NCI-H69 (cell line): ENCODE measurements at places on chromosomes 7 and 10.
A peak's percentile ranks its signal among the peaks of the same experiment; 100 is the strongest.

DNA sequence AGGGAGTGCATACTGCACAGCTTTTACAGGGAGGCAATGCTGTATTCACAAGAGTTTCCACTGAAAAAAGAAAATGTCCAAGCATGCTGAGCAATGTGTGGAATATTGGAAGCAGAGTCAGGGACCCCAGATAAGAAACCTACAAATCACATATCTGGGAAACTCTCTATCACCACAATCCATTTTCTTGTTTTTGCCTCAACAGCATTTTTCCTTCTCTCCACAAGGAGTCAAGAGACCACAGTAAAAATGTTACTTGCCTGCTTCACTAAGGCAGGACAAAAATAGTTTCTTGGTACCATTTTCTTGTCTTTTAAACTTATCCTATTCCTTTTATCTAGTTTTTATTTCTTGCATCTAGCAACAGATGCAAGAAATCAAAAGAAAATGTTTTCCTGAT, 19.5 kb upstream of the PDE1C start:
- no peak for DNase-seq

- peak; percentile 88 for DNase-seq
Measured at GRCh38 chr7:114432061-114432460, 17.4 kb downstream of the FOXP2 start.

- peak; percentile 73 for DNase-seq
Measured at GRCh38 chr10:74968667-74969061, 142.3 kb downstream of the KAT6B start.

- peak; percentile 99 for DNase-seq
Measured at GRCh38 chr7:14389181-14389591, 399.7 kb upstream of the ETV1 start.

GRCh38 chr10:63258920-63259678, 126.0 kb downstream of the NRBF2 start:
- no peak for DNase-seq

GRCh38 chr10:87895430-87895829, 32.0 kb downstream of the PTEN start:
- no peak for DNase-seq

- DNase-seq: no peak
Measured at GRCh38 chr10:132392811-132393694, 3.9 kb upstream of the PWWP2B start.

DNA sequence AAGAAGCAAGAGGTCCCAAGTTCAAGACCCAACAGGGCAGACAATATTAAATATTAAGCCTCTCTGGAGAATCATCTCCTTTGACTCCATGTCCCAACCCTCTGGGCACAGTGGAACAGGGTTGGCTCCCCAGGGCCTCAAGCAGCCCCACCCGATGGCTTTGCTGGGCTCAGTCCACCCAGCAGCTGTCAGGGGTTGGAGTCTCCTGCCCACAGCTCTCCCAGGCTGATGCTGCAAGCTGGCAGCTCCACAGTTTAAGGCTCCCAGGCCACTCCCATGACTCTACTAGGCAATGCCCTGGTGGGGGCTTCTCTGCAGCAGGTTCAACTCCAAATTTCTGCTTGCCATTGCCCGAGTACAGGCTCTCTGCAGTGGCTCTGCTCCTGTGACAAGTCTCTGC, 55.1 kb downstream of the LARP4B start:
- DNase-seq: no peak

- peak; percentile 85 for DNase-seq
Measured at GRCh38 chr7:39084349-39084748, 106.6 kb downstream of the POU6F2 start.

DNA sequence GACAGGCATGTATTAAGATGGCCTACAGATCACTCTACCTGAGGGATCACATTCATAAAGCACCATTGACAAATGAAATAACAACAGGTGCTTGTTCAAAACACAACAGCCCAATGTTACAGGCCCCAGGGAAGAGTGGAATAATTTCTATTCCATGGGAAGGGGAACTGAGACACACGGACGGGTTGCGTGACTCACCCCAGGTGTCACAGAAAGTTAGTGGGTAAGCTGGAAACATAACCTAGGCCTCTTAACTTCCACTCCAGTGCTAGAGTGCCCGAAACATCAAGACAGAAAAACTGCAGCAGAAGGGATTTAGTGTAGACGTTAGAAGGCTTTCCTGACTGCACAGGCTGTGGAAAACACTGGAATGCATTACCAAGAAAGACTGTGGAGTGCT, 48.3 kb downstream of the SLC37A3 start:
- DNase-seq: no peak

DNA sequence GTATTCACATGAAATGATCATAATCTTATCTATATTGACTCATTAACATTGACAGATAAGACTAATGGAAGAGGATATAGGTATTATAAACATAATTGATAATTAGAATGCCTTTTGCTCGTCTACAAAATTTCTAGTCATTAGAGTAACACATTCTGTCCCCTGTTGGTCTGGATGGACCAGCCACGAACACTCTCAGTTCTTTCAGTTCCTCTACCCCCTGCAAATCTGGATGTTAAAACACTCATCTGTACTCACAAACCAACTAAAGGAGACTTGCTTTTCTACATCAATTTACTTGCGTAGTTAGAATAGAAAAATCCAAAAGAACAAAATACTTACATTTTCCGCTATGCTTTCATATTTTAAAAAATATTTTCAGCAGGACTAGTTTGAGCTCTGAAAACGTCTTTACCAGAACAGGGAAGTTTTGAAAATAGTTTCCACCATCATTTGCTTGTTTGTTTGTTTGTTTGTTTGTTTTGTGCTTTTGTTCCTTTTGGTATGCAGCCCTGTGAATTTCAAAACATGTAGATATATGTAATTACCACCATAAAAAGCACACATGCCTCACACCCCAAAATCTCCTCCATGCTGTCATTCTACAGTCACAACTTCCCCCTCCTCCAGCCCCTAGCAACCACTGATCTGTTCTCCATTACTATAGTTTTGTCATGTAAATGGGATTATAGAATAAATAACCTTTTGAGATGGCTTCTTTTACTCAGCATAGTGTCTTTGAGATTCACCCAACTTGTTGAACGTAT, 103.8 kb downstream of the FZD1 start:
- no peak for DNase-seq

- no peak for DNase-seq
Measured at GRCh38 chr10:36280321-36280741, 638.2 kb upstream of the FZD8 start.

DNA sequence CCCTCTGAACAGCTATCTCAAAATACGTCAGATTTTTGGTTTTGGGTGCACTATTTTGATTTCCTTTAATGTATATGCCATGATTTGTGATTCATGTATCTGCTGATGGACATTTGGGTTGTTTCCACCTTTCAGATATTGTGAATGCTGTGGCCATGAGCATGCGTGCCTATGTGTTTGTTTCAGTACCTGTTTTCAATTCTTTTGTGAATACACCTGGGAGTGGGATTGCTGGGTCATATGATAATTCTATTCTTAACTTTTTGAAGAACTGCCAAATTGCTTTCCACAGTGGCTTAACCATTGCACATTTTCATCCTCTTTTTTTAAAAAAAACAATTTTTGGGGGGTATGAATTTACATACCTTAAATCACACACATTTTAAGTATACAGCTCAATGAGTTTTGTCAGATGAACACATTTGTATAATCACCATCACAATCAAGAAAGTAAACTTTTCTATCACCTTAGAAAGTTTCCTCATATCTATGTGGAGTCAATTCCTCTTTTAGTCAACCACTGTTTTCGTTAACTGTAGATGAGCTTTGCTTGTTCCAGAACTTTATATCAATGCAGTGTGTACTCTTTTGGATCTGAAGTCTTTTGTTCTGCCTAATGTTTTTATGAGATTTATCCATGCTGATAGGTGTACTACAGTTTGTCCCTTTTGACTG, 36.9 kb downstream of the CYP26A1 start:
- no peak for DNase-seq

DNA sequence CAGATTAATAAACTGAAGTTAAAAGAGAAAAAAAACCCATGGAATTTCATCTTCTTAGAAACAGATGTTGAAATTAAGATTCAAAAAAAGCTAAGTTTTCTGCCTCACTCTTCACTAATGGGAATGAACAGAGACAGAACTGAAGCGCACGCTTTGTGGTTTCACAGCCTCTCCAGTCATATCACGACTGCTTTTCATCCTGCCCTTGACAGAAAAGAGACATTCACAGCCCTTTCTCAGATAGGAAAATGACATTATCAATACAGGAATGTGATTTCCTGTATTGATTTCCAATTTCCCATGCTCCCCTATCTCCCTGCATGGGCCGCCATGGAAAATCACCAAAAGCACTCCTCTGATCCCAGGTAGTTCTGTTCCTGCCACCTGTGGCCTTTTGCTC, 108.2 kb downstream of the PFKFB3 start:
- no peak for DNase-seq

DNA sequence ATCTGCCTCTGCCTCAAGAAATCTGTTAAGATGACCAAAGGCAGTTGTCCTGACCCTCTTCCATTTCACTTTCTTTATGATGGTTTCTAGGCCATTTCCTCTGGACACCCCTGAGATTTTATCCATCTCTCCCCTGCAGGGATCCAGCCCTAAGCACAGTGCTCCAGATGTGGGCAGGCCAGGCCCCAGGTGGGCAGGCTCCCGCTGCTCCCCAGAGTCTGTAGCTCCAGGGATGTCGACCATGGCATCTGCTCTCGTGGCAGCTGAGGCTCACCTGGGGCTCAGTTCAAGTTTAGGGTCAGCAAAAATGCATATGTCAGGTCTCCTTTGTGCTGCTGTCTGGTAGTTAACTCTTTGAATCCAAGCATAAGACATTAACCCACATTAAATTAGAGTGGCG, 11.8 kb downstream of the CEP41 start:
- DNase-seq: peak; percentile 99

GRCh38 chr10:69406816-69407580, 9.7 kb downstream of the TACR2 start:
- no peak for DNase-seq

- DNase-seq: no peak
Measured at GRCh38 chr7:99042957-99043356, 101.0 kb downstream of the SMURF1 start.

GRCh38 chr10:98433881-98434732, 12.6 kb downstream of the HPS1 start:
- DNase-seq: no peak

DNA sequence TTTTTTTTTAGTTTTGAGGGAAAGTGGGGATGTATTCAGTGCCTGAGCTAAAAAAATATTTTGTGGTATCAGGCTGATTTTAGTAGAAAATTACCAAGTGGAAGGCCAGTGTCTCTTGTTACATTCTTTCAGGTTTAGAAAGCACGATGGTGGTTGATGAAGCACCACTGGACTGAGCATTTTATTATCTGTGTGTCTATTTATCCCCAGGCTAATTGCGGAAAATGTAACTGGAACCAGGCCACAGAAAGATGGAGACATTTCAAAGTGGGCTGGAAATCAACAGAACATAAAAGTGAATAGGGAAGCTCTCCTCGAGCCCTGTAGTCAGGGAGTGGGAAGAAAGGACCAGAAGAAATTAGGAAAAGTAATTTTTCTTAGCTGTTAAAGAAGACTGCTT, 261.0 kb downstream of the STK31 start:
- no peak for DNase-seq

- no peak for DNase-seq
Measured at GRCh38 chr7:40780460-40780859, 645.7 kb downstream of the SUGCT start.

DNA sequence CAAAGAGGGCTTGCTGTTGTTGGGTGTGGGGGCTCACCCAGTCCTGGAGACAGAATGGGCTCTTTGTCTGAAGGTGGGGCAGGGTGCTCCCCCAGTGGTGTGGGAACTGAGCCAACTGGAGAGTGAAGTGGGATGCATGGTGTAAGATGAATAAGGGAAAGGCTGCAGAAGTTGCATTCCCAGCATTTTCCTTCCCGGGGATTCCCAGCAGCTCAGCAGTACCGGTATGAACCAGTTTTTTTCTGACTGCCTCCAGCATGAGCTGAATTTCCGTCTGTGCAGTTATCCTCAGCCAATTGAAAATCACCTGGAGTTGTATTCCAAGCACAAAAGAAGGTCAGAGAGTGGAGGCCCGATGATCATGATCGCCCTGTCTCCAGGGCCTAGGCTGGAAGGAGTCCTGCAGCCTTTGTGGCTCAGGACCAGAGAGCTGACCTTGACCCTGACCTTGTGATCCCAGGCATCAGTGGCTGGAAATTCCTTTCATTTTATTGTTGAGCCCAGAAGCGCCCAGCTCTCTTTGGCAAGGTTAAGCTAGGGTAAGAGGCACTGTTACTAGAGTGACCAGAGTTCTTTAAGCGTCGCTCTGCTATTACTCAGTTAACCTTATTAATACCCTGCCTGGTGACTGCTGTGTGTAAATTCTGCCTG, 33.4 kb downstream of the OGDH start:
- DNase-seq: peak; percentile 23

- DNase-seq: no peak
Measured at GRCh38 chr10:85446827-85447226, 919.8 kb downstream of the GRID1 start.

- no peak for DNase-seq
Measured at GRCh38 chr7:155863721-155864151, 51.5 kb upstream of the SHH start.

GRCh38 chr10:124653811-124654651, 90.1 kb downstream of the FAM53B start:
- DNase-seq: peak; percentile 84

- DNase-seq: no peak
Measured at GRCh38 chr7:72793791-72794190, 34.2 kb downstream of the TYW1B start.

DNA sequence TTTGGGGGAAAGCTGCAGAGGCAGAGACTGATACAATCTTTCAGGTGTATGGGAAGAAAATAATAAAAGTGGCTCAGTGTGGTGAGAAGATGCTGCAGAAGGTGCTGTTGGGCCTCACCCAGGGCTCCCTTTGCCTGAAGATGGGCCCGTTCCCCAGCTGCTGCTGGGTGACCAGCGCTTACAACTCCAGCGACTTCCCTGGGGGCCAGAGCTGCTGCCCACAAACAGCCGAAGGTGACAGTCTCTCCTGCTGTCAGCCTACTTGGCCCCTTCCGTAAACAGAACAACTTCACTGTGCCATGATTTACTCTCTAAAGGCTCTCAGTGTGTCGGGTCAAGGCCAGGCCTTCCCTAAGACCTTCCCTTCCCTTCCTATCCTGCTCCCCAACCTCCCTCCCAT, 93.6 kb upstream of the PCBD1 start:
- DNase-seq: no peak

DNA sequence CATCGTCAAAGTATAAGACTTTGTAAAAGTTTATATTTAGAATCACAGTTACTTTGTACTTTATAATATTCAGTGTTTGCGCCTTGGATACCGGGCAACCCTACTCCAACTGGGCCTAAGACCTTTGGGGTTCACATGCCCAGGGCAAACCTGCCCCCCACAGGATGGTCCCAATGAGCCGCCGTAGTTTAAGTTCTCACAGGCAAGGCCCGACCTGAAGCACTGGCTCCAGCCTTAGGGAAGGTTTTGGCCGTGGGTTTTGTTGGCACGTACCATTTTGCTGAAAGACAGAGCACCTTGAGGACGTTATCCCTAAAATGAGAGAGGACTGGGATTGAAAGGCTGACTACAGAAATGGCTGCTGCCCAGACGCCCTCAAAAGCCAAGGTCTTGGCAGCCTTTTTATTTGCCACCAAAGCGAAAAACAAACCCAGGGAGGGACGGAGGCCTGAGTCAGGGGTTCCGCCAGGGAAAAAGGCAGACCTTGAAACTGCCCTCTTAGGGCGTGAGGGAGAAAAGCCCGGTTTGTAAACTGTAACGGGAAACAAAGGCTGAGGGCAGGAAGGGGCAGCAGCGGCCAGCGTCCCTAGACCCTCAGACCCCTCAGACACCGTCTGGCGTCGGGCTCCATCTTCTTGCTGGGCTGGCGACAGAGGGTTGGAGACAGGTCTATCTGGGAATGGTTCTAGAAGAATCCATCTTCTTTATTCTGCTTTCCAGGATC, at the start of gene CCDC172:
TSS of gene CCDC172 (plus strand) at position 222 of the 724 bp plus-strand sequence. CDS start 564 bp downstream, outside the sequence.
- DNase-seq: no peak
